MCF 10A (cell line): ENCODE measurements at places on chromosomes 12 and 14. TPM values are rescaled to one million over a fixed set of nuclear protein-coding genes. Genes with fewer than 3 reads are reported as not detected.

DNA sequence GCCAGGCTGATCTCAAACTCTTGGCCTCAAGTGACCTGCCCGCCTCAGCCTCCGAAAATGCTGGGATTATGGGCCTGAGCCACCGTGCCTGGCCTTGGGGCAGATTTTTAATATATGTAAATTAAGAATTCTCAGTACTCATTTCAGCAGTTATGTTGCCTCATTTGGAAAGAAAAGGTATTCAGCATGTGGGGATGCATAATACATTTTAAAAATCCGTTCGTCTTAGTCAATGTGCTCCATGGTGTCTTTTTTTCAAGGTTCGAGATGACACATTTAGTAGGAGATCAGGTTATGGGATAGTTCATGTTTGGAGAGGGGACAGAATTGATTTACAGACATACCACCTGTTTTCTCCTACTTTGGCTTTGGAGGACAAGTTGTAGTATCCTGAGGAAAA, 10.2 kb downstream of the SYNE2 start:
- DNase-seq = no peak

GRCh38 chr12:121533394-121534090, 47.3 kb downstream of the KDM2B start:
- DNase-seq = no peak

GRCh38 chr12:43762596-43762995, 3.8 kb downstream of the IRAK4 start:
- DNase-seq = no peak

- DNase-seq = no peak
Observed at GRCh38 chr12:53113951-53114350, 10.7 kb downstream of the SOAT2 start.

GRCh38 chr12:53499266-53500141, at the start of gene MAP3K12:
Gene MAP3K12 (minus strand): TSS chr12:53499458. CDS start chr12:53487391, 12,067 bp downstream.
- no peak for DNase-seq

GRCh38 chr14:60735416-60735815, 855 bp downstream of the MNAT1 start:
- peak; percentile 9 for DNase-seq

GRCh38 chr12:5458229-5459050, 26.5 kb downstream of the NTF3 start:
- DNase-seq = no peak

MAP1LC3B2 gene
- 3.4 and 5.1 TPM in 2 replicates for total RNA-seq

ACRBP gene
- 0.30 and 2.5 TPM in 2 replicates for total RNA-seq

ST8SIA1 gene
- 3.8 and 4.7 TPM in 2 replicates for total RNA-seq
